Activated CD4-positive, alpha-beta memory T cell treated with anti-CD3 and anti-CD28 coated beads, Interleukin-2, amount 10 ng/mL, durations not matched to agents 7 days and 5 days (primary cell): ENCODE measurements at places on chromosomes 2 and 18. TPM values are rescaled to one million over a fixed set of nuclear protein-coding genes. Genes with fewer than 3 reads are reported as not detected.

GRCh38 chr18:34322365-34323289 lies 97.9 kb upstream of the NOL4 start:
- H3K4me3 ChIP-seq = no peak overlapping the region
- no peaks in the 10 kb centered on the region for H3K4me1 ChIP-seq
- H3K36me3 ChIP-seq = no peaks in the 10 kb centered on the region
- no peaks in the 10 kb centered on the region for H3K27me3 ChIP-seq
- H3K27ac ChIP-seq = no peak overlapping the region

The SLC11A1 gene
- 0.13 TPM for total RNA-seq

DNA sequence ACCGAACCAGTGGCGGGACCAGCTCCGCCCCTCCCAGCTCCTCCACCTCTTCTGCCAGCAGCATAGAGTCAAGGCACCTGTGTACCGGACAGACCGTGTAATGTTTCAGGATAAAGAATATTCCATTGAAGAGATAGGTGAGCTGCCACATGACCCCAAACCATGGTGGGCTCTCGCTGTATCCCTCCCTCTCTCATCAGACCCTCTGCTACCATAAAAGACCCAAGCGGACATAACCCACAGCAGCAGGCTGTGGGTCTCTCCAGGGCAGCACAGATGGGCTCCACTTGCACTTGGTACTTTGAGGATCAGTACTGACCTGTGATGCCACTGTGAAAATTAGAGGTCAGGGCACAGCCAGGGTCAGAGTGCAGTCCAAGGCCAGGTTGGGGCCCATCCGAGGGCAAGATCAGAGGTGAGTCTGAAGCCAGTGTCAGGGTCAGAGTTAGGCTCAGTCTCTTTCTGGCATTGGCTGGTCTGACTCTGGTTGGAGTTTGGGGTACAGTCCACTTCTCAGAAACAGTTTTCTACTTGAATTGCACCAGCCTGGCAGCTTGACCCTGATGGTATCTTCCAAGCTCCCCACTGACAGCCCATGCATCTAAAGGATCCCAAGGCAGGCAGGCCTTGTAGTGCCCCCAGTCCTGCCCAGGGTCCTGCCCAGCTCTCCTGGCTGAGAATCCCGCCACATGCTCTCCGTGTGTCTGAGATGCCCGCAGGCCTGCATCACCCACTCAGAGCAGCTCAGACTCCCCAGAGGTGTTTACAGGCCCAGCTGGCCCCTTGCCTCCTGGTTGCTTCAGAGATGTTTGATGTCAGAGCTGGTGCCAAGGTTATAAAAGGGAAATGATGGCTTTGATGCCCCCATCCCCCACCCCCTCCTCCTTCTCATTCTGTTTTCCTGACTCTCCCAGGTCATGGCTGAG lies 212.1 kb downstream of the DYSF start:
- no peak overlapping the region for H3K27ac ChIP-seq
- H3K36me3 ChIP-seq = no peaks in the 10 kb centered on the region
- DNase-seq = no peak
- no peaks in the 10 kb centered on the region for H3K27me3 ChIP-seq

The TUBB8B gene
- not detected for total RNA-seq
